ENCODE measurements at places on chromosomes 6 and 20.

GRCh38 chr6:113381959-113382358 lies 475.2 kb upstream of the MARCKS start:
- no peak for DNase-seq

- no peak for DNase-seq
Measured at GRCh38 chr6:166764473-166765233, 137.6 kb upstream of the RPS6KA2 start.

DNA sequence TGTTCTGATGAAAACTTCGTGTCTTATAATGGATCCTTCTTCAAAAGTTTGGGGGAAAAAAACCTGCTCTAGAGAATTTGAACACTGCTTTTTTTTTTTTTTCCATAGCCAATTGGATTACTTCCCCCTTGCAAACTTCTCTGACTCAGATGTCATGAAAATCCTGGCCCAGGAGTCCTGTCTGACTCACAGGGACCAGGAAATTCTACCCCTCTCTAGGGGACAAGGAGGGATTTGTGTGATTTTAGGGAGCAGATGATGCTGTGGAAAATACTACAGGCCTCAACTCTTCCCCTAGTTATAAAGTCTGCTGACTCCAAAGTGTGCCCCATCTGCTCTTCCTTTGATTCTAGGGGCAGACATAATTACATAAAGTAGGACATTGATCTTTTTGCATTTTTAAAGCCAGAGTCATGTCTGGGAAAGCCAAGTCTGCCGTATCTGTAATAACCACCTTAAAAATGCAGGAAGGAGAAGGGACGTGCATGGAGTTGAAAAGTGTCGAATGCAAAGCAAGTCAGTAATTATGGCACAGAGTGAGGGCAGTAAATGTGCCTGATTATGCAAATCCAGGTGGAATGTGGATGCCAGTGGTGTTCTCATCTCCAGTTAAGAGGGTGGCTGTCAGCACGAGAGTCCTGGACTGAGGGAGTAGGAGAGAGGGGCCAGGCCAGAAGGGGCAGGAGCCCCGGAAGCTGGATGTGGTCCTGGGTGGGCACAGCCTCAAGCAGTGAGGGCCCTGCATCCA lies 144.3 kb upstream of the SULF2 start:
- DNase-seq, result no peak

DNA sequence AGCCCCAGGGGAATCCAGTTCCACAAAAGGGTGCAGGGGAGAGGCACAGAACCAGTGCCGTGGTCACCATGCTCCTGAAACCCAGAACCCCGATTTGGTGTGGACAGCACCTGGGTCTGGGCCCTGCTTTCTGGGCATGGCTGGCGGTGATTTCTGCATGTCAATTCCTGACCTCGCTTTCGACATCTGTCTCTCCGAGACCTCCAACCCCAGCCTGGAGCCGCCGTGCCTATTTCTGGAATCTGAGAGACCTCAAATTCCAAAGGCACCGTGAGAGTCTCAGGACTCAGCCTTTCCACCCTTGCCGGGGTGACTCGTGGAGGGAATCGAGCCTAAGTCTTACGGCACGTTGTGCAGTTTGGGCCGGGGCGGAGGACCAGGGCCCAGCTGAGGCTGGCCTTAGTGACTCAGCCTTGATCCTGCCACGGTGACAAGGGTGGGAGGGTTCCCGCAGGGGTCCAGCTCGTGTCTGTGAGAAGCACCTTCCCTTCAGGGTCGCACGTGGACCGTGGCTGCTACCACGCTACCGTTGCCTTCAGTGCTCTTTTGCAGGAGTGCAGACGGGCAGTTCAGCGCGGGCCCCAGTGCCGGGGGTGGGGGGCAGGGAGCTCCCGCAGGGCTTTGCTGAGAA lies 133.7 kb downstream of the PXDC1 start:
- DNase-seq, result no peak

DNA sequence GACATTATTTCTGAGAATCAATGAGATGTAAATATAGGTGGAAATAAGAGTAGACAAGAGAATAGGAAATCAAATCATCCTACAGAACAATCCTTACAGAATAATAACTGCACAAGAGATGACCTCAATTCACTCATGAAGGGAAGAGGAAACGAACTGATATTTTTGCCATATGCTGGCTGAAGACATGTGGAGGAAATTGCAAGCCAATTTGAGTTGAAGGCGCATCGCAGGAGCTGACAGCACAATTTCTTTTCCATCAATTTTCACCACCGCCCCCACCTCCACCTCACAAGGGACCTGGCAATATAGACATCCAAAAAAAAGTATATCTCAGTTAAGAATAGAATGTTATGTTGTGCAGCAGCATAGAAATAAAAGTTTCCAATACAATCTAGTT lies 20.3 kb downstream of the CITED2 start:
- no peak for DNase-seq

DNA sequence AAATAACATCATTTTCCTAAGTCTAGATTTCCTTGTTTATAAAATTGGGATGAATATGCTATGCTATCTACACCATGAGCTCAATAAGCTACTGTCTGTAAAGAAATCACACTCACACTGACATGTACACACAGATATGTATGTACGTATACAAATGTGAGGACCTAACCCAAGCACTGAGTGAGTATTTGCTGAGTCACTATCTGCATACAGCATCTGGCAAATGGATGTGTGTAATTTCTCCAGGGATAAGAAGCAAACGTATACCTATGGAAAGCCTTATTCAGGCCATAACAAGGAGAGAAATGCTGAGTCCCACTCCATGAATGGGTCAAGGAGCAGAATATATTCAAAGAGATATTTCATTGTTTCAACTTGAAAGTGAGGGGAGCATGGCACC lies 153.9 kb downstream of the LPA start:
- DNase-seq, result no peak

DNA sequence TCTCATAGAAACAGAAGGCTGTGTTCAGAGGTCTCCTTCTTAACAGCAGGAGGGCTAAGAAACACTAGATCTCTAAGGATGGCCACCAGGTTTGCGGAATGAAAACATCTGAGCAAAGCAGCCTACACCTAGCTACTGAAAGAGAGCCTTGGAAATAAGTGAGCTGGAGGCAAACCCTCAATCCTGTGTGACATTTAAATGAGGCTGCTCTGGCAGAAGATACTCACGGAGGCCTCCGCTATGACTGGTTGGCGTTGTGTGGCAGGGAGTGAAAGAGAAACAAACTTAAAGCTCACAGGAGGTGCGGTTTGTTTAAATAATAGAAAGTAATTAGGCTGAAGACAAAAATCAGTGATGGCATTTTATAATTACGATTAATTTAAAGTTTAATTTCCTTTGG lies 162.0 kb upstream of the RNF217 start:
- no peak for DNase-seq

DNA sequence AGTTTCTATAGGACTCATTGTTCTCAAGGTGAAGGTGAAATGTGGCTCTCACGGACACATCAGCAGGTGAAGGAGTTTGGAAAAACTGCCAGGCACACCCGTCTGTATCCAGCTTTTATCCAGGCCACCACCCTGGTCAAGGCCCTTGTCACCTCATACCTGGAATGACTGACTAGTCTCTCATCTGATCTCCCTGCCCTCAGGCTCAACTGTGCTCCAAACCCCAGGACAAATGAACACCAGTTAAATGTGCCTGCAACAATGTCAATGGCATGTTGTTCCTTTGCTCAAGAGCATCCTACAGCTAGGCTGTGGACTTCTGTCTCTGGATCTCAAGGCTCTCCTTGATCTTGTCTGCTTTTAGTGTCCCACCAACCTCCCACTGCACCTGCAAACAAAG lies 47.6 kb upstream of the DSP start:
- DNase-seq, result no peak

DNA sequence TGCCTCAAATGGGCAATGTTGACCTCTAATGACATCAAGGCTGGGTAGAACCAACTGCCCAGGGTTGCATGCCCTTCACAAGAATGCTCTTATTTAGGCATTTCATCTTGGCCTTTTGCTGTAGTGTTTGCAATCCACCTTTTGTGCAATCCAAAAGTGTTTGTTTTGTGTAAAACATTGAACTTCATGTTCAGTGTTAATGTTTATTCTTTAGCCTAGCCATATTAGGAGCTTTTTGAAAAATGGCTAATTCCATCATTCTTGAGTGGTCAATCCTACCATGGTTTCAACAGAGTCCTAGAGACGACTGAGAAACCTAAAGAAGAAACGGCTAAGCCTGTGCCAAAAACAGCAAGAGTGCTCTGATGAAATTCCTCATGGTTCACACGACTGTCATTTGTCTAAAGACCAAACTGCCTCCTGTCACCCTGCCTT lies 279.6 kb upstream of the PRDM1 start:
- no peak for DNase-seq

- DNase-seq, result no peak
Measured at GRCh38 chr6:146550911-146551310, 7.3 kb downstream of the RAB32 start.

GRCh38 chr6:131682442-131682841 lies 18.8 kb downstream of the OR2A4 start:
- no peak for DNase-seq

GRCh38 chr6:96909811-96910210 lies 12.1 kb upstream of the NDUFAF4 start:
- DNase-seq, result no peak

Data from NCI-H1930 (cell line).